Fibroblast of villous mesenchyme (primary cell): ENCODE measurements at places on chromosomes 5 and 9.

DNA sequence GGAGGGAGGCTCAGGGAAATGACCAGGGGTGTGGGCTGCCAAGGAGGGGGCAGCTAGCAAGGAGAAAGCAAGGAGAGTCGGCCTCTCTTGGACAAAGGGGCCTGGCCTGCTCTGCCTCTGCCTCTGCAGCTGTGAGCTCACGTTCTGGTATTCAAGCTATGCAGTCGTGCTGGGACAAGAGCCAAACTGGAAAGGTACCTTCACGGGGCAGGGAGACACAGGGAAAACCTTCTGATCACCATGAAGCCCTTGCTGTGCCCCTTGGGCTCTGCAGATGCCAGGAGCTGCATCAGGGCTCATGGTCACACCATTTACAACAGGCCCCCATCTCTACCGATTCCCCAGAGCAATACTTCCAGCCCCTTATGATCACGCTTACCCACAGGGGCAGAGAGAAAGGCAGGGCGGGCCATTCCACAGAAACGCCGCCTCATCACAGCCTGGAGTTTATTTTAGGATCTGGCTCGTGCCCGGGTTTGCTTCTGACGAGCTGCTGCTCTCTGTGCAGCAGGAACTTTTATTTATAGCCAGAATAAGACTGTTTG, 63.2 kb downstream of the PRRT1B start:
- peak; percentile 79 for DNase-seq

DNA sequence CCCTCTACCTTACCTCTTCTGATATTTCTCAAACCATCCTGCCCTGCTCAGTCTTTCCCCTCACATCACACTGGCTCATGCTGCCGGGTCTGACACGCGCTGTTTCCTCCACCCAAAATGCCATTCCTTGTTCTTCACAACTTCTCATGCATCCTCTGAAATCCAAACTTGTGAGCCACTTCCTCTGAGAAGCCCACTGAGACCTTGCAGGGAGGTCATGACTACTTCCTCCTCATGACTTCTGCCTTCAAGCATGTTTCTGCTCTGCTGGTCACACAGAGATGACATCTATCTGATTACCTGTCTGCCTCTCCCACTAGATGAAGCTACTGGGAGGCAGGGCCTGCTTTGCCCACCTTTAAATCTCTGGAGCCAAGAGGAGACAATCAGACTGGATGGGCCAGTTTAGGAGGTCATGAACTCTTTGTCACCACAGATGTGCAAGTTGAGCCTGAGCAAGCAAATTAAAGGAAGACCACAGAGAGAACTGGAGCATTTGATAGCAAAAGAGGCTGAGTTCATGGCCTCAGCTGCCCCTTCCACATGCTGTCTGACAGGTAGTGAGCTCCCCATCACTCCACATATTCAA, 119.8 kb upstream of the TBC1D2 start:
- peak; percentile 65 for DNase-seq

DNA sequence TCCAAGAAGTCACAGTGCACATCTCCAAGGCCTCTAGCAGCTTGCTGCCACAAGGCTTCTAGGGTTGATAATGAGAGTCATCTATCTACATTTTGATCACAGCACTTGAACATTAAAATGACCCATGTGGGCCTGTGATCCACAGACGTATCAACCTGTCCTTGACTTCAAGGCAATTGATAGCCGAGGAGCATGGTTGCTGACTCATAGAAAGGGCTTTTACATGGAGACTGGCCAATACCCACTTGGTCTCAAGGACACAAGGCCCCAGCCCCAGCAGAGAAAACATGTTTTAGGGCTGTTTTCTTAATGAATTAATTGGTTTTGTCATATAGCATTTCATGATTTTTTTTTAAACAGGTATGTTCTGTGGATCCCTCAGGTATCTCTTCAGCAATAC, 314.0 kb downstream of the SEMA5A start:
- DNase-seq: no peak

GRCh38 chr5:73284985-73285384, 112.0 kb downstream of the TMEM174 start:
- DNase-seq: no peak

DNA sequence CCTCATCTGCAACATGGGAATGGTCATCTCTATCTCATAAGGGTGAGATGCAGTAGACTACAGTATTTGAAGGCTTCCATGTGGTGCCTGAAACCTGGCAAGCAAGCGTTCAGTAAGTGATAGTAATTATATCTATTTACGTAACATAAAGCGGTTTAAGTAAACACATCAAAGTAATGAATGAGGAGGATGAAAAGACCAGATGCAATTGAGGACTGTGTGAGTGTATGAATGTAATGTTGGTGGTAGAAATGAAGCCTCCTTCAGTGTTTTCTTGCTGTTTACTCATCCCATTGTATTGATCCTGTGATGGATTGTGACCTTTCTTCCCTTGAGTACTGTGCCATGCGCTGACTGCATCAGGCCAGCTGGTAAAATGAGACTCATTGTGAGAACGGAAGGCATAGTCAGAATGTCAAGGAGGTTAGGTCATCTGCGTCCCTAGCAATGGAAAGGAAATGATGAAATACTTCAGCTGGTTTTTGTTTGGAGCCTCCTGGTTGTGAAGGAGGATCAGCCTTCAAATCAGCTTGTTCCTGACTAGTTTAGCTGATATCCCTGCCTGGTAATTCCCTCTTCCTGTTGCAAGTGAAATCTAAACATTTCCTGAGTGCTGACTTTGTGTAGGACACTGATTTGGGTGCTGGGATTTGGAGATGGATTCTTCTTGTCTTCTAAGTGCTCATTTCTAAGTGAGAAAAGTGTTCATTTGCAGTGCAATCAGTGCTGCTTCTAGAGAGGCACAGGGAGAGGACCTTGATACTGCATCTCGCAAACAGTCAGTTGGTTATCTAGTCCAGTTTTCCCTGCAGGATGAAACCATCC, 35.6 kb downstream of the TNFSF8 start:
- DNase-seq: peak; percentile 98

DNA sequence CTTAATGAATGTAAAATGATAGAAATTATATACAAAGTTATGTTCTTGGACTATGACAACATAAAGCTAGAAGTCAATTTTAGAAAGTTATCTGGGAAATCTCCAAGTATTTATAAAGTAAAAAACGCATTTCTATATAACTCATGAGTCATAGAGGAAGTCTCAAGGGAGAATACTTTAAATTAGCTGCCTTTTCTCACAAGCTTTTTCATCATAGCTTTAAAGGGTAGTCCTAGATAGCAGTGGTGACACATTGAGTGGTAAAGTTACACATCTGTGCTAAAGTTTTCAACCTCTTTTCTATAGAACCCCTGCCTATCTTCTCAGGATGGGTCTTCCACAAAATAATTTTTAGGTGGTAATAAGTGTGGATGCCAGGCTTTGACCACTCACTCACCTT, 598.3 kb upstream of the FAM174A start:
- no peak for DNase-seq

DNA sequence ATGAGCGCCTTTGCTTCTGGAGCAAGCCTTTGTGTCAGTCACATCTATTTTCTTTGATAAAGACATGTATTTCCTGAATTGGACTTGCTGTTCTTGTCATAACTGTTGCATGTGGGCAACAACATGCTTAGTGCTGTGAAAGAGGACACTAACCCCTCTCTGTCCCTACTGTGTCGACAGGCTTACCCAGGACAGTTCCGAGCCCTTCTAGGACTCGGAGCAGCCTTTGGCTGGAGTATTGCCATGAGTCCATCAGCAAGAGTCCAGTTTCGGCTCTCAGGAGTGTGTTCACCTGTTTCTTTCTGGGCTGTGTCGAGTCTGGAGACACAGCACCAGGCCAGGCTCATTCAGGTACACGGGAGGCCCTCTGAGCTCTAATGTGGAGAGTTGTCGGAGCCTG, 36.1 kb upstream of the PHF2 start:
- DNase-seq: no peak

- peak; percentile 71 for DNase-seq
Observed at GRCh38 chr9:110156902-110157301, 51.1 kb downstream of the C9orf152 start.

- peak; percentile 13 for DNase-seq
Observed at GRCh38 chr9:112540800-112541199, 54.2 kb downstream of the KIAA1958 start.

GRCh38 chr9:13033959-13034693, 245.4 kb downstream of the MPDZ start:
- peak; percentile 60 for DNase-seq

DNA sequence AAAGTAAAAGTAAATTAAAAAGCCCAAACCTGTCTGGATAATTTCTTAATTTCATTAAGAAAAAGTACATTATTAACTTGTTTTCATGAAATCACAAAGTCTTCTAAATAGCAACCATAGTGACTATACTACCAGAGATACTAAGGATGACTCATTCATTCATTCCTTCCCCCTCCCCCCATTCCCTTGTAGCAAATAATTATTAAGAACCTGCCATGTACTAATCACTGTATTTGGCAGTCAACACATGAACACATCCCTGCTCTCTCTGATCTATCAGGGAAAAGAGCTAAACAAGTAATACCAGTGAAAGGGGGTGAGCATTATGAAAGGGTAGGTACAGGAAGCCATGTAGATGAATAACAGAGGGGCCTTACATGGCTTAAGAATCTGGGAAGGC, 203.9 kb downstream of the CWC27 start:
- DNase-seq: no peak

- peak; percentile 81 for DNase-seq
Observed at GRCh38 chr5:157559301-157559700, 16.3 kb downstream of the ADAM19 start.

DNA sequence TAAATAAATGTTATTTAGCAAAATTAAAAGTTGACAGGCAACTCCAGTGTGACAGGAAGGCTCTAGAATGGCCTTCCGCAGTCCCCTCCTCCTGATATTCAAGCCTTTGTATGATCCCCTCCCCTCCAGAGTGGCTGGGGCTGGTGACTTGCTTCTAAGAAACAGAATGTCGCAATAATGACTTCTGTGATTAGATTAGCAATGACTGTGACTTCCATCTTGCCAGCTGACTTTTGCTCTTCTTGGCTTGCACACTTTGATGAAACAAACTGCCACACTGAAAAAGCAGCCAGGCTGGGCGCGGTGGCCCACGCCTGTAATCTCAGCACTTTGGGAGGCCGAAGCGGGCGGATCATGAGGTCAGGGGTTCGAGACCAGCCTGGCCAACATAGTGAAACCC, 106.5 kb upstream of the LARP1 start:
- DNase-seq: peak; percentile 36

DNA sequence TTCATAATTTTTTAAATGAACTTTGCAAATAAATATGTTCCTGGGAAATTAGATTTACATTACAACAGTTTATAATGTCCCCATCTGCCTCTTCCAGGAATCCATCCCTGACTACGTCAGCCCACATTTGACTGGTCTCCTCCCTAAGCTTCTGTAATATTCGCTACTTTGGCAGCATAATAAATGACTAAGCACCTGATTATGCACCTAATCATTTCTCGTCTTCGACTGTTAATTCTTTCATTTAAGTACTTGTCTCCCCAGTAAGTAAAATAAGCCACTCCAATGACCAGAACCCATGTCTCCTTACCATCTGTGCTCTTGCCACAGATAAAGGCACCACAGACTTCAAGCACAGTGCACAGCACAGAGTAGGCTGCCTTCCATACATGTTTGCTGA, 122.7 kb downstream of the DENND1A start:
- peak; percentile 28 for DNase-seq

DNA sequence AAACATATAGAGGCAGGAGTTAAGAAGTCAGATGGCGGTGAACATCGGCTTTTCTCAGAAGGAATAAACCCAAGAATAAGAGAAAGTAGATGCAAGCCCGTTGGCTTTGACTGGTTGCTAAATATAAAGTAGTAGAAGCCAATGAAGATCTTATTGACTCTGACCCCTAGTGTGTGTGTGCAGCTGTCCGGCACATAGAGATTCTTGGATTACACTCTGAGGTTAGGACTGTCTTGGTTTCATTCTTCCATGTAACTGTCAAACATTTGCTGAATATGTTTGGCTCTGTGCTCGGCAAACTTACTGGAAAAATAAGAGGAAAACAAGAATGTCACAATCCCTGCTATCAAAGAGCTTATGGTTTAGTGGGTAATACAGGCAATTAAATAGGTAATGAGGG, 54.9 kb downstream of the ASTN2 start:
- no peak for DNase-seq

DNA sequence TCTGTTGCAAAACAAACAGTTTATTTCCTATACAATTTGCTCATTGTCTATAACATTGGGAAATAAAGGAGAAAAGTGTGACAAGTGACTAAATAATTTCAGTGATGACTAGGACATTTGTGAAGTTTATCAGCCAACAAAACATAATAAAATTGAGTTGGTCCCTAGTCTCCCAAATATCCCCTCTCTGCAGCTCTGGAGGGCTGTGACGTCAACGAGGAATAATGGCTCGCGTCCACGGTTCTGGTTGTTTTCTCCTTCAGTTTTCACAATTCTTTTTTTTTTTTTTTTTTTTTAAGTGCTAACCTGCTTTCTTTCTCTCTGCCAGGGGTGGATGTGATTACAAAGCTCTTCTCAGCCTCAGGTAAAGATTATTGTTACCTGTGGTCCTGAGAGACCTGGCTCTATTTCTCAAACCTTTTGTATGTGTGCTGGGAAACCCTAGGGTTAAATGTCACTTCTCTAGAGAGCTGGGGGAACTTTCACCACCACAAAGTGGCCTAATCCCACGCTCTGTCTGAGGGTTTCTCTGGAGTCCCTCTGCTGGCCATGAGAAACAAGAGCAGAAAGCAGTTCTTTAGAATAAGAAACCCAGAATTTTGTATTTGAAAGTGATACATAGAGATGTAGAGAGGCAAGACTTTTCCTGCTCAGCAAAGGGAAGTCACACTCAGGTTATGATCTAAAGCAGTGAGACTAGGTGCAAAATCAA, 36.2 kb upstream of the ANKRD55 start:
- peak; percentile 81 for DNase-seq

DNA sequence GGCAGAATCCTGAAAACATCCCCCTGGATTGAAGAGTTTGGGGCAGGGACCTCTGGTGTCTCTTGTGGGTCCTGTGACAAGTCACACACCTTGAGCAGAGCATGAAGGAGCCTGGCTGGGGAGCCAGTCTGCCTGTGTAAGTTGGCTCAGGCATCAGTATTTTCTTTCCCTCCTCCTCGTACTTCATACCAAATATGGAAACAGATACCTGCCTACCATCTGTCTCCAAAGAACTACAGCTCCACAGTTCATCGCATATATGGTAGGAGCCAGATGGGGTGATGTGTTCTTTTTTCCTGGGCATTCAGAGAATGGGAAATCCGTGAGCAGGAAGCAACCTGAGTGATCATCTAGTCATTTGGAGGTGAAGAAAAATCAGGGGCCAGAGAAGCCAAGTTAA, 177.3 kb upstream of the RAD23B start:
- no peak for DNase-seq

- DNase-seq: no peak
Observed at GRCh38 chr5:52269401-52269800, 518.3 kb upstream of the ITGA1 start.

- DNase-seq: no peak
Observed at GRCh38 chr5:164433106-164433870, 927.9 kb downstream of the MAT2B start.

GRCh38 chr9:130891688-130892476, 4.7 kb downstream of the QRFP start:
- peak; percentile 7 for DNase-seq

- no peak for DNase-seq
Observed at GRCh38 chr9:91809581-91810285, 140.3 kb downstream of the ROR2 start.

GRCh38 chr5:63127054-63127453, 548.4 kb downstream of the LRRC70 start:
- DNase-seq: peak; percentile 2

- no peak for DNase-seq
Observed at GRCh38 chr5:15431923-15432322, 68.1 kb upstream of the FBXL7 start.
